ENCODE measurements at places on chromosomes 7 and 10.

DNA sequence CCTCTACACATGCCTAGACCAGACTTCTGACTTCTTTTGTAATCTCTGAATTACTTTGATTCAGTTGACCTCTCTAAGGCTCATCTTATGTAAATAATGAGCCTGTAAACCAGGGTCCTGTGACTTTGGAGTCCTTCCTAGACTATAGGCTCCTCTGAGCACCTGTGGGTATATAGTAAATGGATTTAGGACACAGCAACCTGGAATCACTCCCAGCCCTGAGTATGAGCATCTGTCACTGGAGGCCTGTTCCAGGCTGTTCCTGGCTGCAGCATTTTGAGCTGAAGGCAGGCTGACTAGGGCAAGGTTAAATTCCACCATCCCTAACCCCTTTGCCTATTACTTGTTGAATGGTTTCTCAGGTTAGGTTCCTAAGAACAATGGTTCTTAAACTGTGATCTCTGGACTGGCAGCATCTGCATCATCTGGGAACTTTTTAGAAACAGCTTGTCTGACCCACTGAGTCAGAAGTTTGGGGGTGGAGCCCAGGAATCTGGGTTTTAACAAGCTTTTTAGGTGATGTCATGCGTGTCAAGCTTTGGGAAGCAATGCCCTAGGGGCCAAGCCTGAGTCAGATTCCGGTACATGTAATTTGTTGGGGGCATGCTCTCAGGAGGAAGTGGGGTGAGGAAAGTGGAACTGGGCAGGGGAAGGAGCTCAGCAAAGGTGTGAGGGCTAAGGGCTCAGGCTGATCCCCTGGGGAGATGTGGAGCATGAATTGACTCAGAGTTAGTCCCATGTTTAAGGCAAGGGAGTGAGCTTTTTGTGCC is 28.2 kb downstream of the MINDY4 start:
- DNase-seq: peak; percentile 71

DNA sequence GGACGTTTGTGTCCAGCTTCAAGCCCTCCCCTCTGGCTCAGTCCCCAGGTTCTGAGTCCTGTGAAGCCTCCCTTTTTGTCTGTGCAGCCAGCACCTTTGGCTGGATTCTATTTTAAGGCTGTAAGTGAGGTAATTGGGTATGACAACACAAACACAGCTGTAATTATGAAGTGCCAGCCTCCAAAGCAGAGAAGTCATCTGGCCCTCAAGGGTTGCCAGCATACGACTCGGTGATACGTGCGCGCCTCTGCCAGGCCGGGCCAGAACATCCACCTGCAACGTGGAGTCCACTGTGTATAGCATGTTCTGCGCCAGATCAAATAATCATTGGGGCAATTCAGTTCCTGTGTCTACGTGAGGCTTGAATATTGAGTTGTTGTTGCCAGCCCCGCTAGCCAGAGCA is 6.7 kb upstream of the FAM180A start:
- DNase-seq: no peak

DNA sequence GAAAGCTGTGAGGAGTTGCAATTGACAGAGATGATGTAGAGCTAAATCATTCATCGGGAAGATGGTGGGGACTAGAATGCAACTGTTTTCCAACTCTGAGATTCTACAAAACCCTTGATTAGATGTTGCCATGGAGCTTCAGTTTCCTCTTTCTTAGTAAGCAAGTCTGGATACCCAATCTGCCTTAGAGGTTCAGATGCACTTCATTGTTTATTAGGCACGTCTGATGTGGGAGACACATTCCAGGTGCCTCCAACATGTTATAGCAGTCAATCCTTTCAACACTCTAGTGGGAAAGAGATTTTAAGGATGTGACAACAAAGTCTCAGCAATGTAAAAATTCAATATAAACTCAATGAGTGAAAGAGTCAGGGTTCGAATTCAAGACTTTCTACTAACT is 291.3 kb upstream of the PHYHIPL start:
- no peak for DNase-seq

GRCh38 chr10:79137300-79137756 is 68.6 kb downstream of the ZMIZ1 start:
- DNase-seq: peak; percentile 51

- DNase-seq: no peak
Measured at GRCh38 chr7:143924851-143925250, 10.2 kb upstream of the OR2F2 start.

- no peak for DNase-seq
Measured at GRCh38 chr10:17031637-17032635, 97.7 kb downstream of the CUBN start.

GRCh38 chr10:95865814-95866466 is 41.8 kb upstream of the CC2D2B start:
- DNase-seq: no peak

DNA sequence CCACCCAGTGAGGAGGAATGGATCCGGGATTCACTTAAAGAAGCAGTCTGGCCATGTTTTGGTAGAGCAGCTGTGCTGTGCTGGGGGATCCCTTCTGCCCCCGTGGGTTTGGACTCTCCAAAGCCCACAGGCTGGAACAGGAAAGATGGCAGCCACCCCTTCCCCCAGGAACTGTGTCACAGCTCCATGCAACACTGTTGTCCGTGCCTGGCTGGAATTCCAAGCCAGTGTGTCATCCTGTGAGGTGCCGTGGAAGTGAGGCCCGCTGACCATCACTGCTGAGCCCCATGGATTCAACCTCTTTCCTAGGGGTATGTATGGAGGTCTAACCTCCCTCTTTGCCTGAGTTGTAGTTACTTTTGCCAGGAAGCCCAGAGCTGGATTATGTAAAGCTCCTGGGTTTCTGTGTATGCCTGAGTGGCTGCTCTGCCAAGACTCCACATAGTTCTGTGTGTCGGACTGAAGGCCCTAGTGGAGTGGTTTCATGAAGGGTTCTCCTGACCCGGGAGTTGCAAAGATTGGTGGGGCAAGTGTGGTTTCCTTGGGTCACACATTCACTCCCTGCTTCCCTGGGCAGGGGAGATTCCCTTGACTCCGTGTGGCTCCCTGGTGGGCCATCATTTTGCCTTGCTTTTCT is 35.1 kb upstream of the PCGF5 start:
- peak; percentile 56 for DNase-seq

DNA sequence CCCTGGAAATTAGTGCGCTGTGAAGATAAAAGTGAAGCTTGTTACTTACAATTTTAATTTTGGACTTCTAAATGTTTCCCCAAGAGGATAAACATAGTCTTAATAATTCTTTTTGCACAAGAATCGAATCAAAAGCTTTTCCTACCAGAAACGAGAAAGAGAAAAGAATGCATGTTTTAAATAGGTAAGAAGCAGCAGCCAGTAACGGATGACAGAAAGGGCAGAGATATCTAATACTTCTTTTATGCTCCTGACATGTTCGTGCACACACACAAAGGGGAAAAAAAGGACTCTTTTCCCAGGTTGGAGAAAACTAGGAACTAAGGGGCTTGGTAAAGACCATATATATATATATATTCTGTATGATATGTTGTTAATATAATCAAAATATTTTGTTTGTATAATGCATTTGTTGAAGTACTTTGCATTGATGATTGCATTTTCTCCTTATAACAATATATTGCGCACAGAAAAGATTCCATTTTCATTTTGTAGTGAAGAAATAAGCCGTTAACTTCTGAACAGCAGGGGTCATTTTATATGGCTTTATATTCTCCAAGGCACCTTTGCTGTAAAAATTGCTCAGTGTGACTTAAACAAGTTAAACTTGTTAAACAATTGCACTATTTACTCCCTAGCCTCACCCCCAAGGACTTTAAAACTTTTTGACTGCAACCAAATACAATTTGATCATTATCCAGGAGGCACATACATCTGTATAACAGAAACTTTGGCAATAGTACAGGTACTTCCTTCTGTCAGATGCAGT is 2.2 kb downstream of the PRKAR2B start:
- no peak for DNase-seq

DNA sequence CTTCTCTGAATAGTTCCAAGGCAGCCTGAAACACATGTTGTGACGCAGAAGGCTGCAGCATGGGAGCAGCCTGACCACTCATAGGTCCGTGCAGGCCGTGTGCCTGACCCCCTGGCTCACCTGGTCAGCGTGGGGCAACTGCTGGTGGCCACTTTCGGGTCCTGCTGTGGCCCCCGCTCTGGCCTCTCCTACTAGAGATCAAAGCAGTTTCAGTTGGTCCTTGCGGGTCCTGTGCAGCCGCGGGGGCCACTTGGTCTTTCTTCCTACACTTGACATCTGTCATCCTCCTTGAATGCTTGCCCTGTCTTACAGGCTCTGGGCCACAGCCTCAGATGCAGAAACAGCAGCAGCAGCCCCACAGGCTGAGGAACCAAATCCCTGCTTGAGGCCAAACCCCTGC is 320.8 kb upstream of the ZNF32 start:
- no peak for DNase-seq

DNA sequence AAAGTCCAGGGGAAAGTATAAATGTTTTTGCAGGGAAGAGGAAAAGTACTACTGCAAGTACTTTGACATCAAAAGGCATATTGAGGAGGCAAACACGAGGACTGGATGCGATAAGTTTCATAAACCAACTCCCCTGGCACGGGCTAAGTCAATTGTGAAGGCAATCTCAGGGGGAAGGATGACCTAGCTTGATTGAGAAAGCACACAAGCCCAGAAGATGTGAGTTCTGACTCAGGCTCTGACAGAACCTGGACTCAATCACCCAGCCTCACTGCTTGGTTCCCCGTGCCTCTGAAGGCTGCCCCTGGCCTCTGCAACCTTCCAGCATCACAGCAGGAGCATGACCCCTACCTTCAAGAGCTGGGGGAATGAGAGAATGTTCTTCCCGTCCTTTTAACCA is 93.2 kb upstream of the ZNF438 start:
- DNase-seq: no peak

GRCh38 chr10:96509017-96509641 is 4.6 kb downstream of the TLL2 start:
- DNase-seq: peak; percentile 28

DNA sequence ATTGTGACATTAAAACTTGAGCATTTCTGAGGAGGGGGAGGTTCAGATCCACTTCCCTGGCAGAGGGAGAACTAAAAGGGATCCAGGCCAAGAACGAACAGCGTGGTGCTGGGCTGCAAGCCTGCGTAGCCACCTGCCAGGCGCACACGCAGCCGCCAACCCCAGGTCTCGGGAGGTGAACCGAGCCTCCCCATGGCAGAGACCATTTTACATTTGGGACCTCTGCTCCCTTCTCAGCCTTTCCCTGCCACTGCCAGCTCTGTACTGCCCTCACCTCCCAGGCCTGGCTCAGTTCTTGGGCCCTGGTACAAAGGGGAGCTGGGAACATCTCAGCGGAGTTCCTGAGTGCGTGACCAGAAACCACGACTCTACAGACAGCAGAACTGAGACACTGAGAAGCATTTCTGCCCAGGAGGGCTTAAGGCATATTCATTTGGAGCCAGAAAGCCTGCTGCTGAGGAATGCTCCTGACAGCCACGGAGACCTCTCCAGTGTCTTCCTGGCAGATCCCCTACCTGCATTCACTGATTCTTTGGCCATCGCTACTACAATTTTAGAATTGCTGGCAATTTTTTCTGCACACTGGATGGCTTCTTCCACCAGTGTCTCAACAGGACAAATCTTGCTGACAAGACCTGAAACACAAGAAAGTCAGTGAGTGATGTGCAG is 7.6 kb downstream of the ECHS1 start:
- DNase-seq: no peak

DNA sequence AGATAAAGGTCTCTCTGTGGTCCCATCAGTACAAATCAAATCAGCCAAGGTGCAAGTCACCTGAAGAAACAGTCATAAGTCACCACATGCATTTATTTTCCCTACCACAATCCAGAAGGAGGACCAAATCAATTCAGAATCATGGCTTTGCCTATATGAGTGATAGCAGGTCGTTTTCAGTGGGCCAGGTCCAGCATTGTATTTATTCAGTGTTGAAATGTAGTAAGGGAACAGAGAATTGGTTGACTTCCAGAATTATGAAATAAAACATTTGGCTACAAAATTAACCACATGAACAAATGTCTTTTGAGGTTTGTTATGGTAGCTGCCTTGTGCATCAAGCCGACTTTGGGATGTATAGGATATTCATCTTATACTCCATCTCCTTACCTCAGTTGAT is 88.4 kb downstream of the POLR1F start:
- DNase-seq: peak; percentile 50

DNA sequence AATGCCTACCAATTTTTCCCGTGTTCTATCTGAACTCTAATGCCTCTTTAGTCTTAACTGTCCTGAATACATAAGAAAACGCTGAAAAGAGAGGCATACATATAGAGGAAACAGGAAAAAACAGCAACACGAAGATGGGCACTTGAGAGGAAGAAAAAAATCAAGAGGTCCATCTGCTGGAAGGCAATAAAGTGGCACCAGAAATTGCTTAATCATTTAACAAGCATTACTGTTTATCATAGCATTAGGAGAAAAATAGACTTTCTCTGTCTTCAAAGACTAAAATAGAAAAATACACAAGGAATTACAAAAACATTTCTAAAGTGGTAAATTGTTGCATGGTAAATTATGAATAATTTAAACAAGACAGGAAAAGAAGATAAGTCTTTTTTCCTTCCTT is 35.0 kb downstream of the NSUN6 start:
- DNase-seq: no peak

DNA sequence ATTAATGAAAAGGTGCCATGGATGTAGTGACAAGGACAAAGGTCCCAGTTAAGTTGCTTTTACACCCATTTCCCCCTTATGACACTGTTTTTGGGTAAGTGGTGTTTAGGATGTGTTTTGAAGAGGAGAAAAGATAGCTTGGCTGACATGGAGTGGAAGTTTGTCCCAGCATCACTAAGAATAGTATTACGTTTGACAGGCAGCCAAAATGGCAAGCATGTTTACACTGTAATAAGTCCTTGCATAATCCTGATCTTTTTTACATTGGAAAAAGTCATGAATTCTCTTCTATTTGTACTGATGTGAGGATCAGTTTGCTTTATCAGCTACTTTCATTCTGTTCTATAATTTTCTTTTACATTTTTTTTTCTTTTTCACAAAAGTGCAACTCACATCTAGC is 137.8 kb downstream of the CHRM2 start:
- peak; percentile 43 for DNase-seq

DNA sequence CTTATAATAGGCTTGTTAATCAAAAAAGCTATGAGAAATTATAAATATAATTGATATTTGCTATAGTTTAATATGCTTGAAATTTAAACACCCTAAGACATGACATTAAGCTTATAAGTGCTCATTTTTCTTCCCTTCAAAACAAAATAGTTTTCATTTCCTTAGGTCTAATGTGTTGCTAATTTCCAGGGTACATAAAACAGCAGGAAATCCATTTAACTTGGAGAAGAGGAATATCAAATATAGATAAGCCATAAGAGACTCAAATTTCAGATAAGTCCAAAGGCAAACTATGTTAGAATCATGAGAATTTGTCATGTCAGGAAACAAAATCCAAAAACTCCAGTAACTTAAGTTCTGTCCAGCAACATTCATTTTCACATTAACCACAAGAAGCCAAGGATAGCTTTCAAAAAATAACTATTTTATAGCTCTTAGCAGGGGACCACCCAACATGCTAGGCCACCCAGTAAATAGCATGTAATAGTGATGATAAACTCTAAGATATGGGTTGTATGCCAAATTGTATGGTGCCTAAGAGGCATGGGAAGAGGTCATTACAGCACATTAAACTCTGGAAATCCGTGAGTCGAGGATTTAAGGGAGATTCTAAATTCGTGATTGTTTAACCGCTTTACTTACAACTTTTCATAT is 298.1 kb downstream of the CRPPA start:
- no peak for DNase-seq

Measured in myocyte (in vitro differentiated cells).